ENCODE measurements at places on chromosomes 12 and 14.

DNA sequence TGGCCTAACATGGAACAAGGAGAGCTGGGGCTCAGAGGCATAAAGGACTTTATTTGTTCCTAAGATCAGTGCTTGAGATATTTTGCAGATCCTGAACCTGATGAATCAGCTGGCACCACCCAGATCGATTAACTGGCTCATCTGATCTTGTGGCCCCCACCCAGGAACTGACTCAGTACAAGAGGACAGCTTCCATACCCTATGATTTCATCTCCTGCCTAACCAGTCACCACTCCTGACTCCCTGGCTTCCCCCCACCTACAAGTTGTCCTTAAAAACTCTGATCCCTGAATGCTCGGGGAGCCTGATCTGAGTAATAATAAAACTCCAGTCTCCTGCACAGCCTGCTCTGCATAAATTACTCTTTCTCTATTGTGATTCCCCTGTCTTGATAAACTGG is 5.1 kb downstream of the C12orf56 start:
- no peak for DNase-seq

DNA sequence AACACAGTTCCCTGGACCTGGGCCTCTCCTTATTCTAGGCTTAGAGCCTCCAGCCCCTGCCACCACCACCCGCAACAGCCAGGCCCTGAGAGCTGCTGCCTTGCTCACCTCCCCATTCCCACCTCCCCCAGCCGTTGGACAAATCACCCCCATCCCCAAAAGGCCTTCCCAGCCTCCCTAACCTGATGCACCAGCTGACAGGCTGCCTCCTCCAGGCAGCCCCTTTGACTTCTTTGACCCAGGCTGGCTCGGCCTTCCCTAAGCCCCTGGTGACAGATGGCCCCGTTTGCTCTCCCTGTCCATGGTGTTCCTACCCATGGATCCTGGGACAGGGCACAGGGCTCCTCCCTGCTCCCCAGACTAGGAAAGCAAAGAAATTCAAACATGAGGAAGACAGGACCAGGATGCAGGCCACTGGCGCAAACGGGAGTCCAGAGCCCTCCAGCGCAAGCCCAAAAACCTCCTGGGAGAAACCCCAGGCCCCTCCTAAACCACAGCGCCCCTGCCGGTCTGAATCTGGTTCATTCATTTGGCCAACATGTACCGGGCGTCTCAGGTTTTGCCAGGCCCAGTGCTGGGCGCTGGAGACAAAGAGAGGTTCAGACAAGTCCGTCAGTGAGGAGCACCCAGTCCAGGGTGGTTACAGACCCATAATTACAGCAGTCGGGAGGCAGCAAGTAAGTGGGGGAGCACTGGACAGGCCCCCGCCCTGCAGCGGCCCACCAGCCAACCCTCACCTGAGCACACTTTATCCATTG is 2.4 kb downstream of the AKT1 start:
- DNase-seq = no peak

DNA sequence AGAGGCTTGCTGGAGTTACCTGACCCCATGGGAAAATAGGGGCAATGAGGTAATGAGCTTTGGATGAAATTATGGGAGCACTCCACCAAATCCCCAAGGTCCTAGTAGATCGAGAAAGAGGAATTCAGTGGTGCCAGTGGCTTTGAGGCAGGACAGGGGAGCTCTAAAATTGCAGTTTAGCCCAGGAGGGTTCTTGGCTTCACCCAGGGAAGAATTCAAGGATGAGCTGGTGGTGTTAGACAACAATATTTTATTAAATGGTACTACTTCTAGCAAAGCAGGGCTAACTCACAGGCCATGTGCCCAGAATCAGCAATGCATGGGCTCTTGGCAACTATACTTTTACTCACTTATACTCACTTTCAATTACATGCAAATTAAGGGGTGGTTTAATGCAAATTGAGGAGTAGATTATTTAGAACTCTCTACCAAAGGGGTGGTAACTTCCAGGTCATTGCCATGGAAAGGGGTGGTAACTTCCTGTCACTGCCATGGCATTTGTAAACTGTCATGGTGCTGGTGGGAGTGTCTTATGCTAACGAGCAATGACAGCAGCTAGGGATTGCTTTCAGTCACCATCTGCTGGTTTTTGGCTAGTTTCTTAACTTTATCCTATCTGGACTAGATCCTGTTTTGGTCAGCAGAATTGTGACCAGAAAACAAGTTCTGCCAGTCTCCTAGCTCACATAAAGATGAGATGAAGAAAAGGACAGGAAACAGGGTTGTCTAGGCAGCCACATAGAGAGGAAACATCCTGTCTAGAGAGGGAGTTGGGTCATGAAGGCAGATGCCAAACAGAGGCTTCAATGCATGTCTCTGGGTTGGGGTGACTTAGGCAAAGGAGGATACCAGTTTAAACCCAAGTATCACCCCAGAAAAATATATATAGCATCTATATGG is 64.7 kb downstream of the ZNF641 start:
- DNase-seq = no peak

DNA sequence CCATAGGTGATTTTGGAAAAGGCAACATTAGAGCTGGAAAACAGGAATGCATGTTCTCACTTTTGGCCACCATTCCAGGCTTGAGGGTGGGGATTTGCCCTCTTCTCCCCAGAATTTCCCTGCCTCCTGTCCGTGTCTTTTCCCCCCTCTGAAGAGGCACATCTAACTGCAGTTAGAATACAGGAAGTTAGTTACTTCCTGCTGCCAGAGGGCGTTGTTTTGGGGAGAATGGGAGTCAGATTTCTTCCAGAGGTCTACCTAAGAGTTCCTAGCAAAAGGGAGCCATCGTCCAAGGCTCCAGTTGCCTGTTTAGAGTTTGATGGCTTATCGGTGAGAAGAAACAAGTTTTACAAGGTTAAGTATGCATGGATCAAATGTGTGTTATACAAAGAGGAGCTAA is 112.8 kb upstream of the IGF1 start:
- no peak for DNase-seq
